ENCODE measurements at places on chromosomes 1 and 21. TPM values are rescaled to one million over a fixed set of nuclear protein-coding genes. Genes with fewer than 3 reads are reported as not detected.

THRAP3 gene
- total RNA-seq: 174 TPM

CATSPERE gene
- 0.49 TPM for total RNA-seq

DNA sequence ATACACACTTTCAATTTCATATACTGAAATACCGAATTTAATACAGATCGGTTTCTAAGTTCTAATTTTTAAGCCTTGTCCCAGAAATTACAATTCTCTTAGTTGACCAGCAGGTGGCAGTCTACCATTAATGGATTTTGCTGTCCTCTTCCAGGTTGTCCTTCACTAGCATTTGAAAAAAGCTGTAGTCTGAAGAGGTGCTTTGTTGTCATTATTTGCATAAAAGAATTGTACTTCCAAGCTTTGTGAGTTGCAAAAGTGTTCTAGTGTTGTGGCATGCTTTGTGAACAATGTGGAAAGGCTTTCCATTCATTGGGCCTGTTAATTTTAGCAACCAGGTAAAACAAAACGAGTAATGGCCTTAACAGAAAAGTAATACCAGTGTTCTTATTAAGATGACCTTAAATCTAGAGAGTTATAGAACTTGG is 193.6 kb downstream of the RPS6KC1 start:
- no peak for DNase-seq

DNA sequence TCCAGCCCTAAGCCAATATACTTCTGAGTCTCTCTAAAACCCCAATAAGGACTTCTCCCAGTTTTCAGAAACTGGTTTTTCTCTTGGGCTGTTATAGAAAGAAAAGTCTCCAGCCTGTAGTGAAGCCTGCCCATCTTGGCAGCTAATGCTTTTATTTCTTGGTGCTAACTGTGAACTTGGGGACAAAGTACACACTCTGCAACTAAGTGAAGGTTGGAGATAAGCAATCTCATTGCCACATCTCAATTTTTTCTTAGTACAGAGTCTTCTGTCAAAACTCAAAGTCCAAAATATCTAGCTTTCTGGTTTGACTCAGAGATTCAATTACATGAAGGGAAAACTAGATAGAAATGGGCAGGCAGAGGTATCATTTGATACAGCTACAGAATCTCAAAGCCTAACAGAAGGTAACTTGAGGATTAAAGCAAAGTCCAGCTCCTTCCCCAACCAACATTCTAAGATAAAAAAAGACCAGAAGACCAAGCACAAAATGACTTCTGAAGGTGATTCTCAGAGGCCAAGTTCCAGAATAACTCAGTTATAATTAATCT is 14.0 kb downstream of the AK2 start:
- no peak for DNase-seq

DNA sequence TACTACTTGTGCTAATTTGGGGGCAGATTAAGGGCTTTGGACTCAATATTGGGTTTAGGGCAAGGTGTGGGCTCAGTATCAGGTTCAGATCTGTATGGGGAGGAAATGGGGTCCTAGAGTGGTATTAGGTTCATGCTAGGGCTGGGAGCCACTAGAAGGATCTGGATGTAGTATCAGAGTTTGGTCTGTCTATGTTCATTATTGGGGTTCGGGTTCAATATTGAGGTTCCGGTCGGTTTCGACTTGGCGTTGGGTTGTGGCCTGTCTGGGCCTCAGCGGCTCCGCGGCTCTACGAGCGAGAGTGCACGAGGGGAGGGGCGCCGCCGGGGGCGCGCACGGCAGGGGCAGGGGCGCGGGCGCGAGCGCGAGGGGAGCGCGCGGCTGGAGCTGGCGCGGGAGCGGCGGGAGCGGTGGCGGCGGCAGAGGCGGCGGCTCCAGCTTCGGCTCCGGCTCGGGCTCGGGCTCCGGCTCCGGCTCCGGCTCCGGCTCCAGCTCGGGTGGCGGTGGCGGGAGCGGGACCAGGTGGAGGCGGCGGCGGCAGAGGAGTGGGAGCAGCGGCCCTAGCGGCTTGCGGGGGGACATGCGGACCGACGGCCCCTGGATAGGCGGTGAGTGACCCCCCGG is at the start of gene PTPRF:
TSS of gene PTPRF (plus strand) at position 401 of the 624 bp plus-strand sequence. CDS start 14,193 bp downstream, outside the sequence.
- no peak for DNase-seq

GRCh38 chr1:84940481-84940880 is 47.5 kb upstream of the LPAR3 start:
- DNase-seq: no peak

DNA sequence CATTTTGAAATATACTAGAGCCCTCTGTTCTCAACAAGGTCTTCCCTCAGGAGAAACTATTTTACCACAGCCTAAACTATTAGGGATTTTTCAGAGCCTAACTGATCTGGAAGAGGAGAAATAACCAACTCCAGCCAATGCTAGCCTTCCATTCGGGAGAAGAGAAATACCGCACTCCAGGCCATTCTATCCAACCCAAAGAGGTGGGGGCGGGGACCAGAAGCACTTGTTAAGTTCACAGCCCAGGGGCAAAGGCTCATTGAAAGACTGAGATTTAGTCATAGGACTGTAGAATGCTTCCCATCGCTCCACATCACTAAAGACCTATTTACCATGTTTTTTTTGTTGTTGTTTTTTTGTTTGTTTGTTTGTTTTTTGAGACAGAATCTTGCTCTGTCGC is 35.4 kb upstream of the SLFNL1 start:
- DNase-seq: no peak
